ENCODE measurements at places on chromosomes 2 and 18.

DNA sequence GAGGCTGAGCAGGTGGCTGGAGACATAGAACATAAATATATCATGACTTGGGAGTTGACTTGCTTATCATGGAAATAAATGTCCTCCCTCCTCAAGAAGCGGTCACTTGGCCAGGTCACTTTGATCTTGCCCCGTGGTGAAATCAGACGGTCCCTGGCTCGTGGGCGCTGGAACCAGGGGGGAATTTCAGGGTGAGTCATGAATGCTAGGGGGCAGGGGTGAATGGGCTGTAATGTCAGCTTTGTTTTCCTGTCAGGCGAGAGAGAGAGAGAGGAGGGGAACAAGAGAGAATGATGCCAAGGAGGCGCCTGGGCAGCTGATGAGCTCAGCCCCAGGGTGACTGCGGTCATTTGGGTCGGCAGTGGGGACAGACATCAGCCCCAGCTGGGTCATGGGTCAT is 47.7 kb downstream of the RRM2 start:
- no peaks in the 10 kb centered on the region for H3K4me1 ChIP-seq
- no peaks in the 10 kb centered on the region for H3K27me3 ChIP-seq
- peak; percentile 16 for DNase-seq
- H3K4me3 ChIP-seq: no peak overlapping the region

- no peak for DNase-seq
- no peaks in the 10 kb centered on the region for H3K36me3 ChIP-seq
- H3K4me1 ChIP-seq: peaks cover 6% of the 10 kb centered on the region
- H3K4me3 ChIP-seq: no peak overlapping the region
Observed at GRCh38 chr2:70305531-70305930, 3.7 kb upstream of the FAM136A start.

GRCh38 chr2:10016001-10016801 is 27.1 kb upstream of the KLF11 start:
- no peak overlapping the region for H3K27ac ChIP-seq
- no peak overlapping the region for H3K4me3 ChIP-seq
- DNase-seq: peak; percentile 10
- H3K27me3 ChIP-seq: no peaks in the 10 kb centered on the region
- no peaks in the 10 kb centered on the region for H3K4me1 ChIP-seq
- no peaks in the 10 kb centered on the region for H3K36me3 ChIP-seq

DNA sequence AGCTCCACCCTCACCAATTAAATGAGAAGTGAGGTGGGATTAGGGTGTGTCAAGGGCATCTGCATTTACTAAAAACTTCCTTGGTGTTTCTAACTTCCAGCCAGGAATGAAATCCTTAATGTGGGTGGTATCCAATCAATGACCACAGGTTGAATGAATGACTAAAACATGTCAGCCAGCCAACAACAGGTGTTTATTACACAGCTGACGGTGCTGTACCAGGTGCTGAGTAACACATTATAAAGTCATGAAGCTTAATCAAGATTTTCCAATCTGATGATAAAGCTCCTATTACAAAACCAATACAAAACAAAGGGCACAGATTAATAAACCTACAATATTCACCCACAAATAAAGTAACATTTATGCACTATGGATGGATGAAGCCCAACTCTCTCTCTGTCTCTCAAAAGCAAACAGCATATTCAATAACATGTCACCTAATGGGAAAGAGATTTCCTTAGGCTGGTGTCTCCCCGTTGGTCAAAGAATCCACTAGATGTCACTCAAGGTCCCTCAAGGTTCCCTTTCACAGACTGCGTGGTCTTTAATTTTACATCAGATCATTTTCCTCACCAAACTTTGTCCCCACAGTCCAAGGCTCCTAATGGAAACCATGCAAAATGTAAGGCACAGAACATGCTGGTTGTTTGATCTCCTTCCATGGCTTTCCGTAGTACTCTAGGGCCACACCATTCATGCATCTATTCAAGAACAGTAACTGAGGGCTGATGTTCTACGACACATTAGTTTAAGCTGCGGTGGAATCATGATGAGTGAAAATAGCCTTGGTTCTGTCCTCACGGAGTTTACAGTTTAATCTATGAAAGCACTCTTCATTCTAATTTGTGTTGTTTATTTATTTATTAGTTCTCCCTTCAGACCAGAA is 6.4 kb upstream of the PTPN4 start:
- peaks cover 5% of the 10 kb centered on the region for H3K4me1 ChIP-seq
- no peaks in the 10 kb centered on the region for H3K36me3 ChIP-seq
- H3K4me3 ChIP-seq: no peak overlapping the region
- H3K27ac ChIP-seq: no peak overlapping the region
- DNase-seq: peak; percentile 42
- no peaks in the 10 kb centered on the region for H3K27me3 ChIP-seq

GRCh38 chr2:122081751-122082150 is 326.3 kb downstream of the TSN start:
- no peak overlapping the region for H3K4me3 ChIP-seq
- H3K4me1 ChIP-seq: no peaks in the 10 kb centered on the region
- no peak for DNase-seq
- H3K27ac ChIP-seq: no peak overlapping the region
- no peaks in the 10 kb centered on the region for H3K27me3 ChIP-seq

DNA sequence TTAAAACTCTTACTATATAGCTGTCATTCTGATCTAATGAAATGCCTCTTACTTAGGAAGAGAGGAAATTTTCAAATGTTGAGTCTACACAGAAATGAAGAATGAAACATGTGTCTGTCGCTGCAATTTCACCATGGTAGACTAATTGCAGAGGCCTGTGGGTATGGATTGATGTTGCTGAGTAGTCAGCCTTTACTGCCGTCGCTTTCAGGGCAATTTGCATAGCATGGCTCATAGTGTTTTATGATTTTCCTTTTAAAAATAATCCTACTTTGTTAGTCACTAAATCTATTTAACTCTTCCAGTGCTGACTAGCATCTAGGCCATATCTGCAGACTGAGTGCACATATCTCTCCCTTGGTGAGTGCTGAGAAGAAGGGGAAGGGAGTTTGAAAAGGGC is 819.2 kb downstream of the SATB2 start:
- no peak for DNase-seq
- H3K27ac ChIP-seq: no peak overlapping the region
- H3K36me3 ChIP-seq: no peaks in the 10 kb centered on the region
- no peak overlapping the region for H3K4me3 ChIP-seq
- no peaks in the 10 kb centered on the region for H3K27me3 ChIP-seq

DNA sequence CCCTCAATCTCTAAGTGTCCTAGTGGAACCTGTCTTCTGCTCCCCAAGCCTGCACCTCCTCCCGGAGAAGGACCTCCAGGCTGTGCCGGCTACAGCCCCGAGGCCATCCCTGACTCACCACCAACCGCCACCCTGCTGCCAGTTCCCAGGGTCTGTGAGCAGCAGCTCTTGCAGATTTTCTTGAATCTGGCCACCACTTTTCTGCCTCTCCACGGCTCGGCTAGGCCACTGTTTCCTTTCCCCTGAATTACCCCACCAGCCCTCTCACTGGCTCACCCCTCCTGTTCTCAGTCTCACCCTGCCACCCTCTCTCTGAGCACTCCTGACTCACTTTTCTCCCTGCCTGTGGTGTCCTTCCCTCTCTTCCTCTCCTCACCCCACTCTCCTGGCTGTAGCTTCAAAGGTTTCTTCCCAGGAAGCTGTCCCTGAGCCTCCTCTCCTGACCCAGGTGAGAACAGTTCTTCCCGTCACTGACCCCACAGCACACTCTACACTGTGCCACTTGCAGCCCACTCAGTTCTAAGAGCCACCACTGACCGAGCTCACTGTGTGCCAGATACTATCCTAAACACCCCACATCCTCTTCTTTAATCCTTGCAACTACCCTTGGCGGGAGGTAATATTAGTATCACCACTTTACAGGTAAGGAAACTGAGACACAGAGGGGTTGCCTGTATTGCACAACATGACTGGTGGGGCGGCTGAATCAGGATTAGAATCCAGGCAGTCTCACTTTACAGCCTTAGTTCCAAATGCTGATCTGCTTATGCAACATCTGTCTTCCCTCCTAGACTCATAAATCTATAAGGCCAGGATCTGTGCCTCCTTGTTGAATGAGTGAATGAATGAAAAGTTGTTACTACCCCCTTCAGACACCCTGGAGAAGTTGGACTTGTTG is 111.6 kb downstream of the SMAD7 start:
- H3K4me3 ChIP-seq: no peak overlapping the region
- H3K4me1 ChIP-seq: peaks cover 65% of the 10 kb centered on the region
- H3K27me3 ChIP-seq: no peaks in the 10 kb centered on the region
- no peaks in the 10 kb centered on the region for H3K36me3 ChIP-seq

DNA sequence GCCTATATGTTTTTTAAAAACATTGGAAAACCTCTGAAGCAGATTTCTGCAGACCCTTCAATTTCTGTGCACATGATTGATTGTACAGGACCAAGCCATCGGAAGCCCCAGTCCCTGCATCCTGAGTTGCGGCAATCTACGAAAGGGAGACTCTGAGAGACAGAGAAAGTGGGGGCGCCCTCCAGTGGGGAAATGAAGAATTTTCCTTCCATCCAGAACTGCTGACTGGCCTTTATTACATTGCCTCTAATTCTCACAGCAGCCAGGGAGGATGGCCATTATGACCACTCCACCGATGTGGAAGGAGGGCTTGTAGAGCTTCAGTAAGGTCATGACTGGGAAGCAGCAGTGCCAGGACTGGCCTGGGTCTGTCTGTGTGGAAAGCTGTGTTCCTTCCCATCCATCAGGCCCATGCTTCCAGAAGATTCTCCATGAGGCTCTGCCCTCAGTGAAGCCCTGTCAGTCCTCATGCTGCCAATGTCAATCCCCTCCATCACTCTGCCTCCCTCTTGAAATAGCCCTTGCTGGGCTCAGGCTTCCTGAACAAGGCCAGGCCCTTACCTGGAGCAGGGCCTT is 20.0 kb upstream of the RESP18 start:
- H3K36me3 ChIP-seq: no peaks in the 10 kb centered on the region
- no peak overlapping the region for H3K27ac ChIP-seq
- DNase-seq: peak; percentile 89
- no peaks in the 10 kb centered on the region for H3K27me3 ChIP-seq
- no peak overlapping the region for H3K4me3 ChIP-seq
- H3K4me1 ChIP-seq: no peaks in the 10 kb centered on the region

DNA sequence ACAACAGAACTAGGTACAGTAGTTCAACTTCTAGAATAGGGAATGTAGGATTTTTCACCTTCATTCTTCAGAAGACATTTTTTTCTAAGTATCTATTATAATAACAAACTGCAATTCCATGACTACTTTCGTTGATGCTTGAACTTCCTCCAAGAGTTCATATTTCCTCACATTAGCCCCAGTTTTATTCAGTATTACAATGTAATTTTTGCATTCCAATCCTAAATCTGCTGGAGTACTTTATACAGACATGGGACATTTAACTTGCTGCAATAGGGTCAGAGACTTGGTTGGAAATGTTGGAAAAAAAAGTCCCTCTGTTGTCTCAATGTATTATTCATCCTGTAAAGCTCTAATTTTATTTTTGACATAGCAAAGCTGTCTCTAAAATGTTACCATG is 19.6 kb upstream of the FTCDNL1 start:
- DNase-seq: no peak
- H3K4me1 ChIP-seq: no peaks in the 10 kb centered on the region
- no peak overlapping the region for H3K27ac ChIP-seq
- no peak overlapping the region for H3K4me3 ChIP-seq

DNA sequence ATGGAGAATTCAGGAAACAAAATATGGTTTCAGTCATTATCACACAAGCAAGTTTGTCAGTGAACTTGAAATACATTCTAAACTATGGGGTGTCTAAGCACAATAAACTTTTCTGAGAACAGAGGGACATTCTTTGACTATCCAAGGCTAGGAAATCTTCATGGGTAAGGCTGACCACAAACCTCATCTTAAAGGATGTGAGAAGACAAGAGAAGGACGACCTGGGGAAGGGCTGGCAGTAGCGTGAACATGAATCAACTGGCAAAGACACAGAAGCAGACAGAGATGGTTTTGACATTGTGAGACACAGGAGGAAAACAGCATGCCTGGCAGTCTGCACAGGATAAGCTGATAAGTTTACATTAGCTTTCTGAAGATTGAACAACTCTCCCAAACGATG is 752.4 kb upstream of the SLC8A1 start:
- no peaks in the 10 kb centered on the region for H3K4me1 ChIP-seq
- H3K36me3 ChIP-seq: no peaks in the 10 kb centered on the region
- no peak for DNase-seq
- H3K27ac ChIP-seq: no peak overlapping the region

DNA sequence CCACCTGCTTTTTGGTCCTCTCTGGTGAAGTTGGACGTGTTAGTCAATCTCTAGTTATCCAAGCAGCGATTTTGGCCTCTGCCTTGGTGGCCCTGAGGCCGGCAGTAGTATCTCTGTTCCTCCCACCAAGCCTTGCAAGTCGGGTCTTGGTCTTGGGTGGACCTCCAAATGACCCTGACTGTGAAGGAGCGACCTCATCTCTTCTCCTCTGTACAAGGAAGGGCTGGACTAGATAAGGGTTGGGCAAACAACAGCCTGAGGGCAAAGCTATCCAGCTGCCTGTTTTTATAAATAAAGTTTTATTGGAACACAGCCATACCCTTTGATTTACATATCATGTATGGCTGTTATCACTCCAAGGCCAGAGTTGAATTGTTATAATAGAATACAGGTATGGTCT is 74.6 kb upstream of the FOSL2 start:
- H3K4me1 ChIP-seq: peaks cover 20% of the 10 kb centered on the region
- DNase-seq: no peak
- H3K27ac ChIP-seq: no peak overlapping the region
- H3K4me3 ChIP-seq: no peak overlapping the region

DNA sequence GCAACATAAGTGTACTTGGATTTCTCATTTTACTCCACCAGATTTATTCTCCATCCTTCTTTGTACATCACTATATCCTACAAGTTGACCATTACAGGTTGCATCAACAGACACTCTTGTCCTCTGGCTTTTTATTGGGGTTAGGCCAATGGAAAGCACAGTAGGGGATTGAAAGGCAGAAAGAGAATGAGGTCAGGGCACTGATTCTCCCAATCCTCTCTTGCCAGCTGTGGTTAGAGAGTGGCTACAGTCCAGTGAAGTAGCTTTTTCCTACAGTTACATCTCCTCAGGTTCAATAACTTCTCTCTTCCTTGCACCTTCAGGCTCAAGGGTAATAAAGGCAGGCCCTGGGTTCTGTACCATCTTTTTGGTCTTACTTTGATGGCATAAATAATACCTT is 20.2 kb upstream of the COL5A2 start:
- no peaks in the 10 kb centered on the region for H3K4me1 ChIP-seq
- H3K27ac ChIP-seq: no peak overlapping the region
- no peak for DNase-seq
- no peaks in the 10 kb centered on the region for H3K27me3 ChIP-seq

DNA sequence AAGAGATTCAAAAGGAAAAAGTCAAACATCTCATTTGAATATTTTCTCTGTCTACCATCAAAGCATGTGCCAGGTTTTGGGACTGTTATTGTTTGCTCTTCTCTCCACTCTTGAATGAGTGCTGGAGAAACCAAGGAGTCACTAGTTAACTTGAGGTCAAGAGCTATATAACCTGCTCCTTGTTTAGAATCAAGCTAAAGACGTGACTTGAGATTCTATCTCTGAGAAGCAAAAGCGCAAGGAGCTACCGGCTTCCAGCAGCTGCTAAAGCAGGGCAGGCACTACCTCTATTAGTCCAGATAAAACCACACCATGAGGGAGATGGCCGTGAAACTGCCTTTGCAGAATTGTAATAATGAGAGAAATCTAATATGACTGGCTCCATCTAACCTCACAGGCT is 36.0 kb downstream of the UXS1 start:
- no peak overlapping the region for H3K4me3 ChIP-seq
- no peaks in the 10 kb centered on the region for H3K36me3 ChIP-seq
- H3K27ac ChIP-seq: no peak overlapping the region
- H3K4me1 ChIP-seq: peaks cover 6% of the 10 kb centered on the region
- no peaks in the 10 kb centered on the region for H3K27me3 ChIP-seq

- no peaks in the 10 kb centered on the region for H3K27me3 ChIP-seq
- DNase-seq: no peak
- no peak overlapping the region for H3K27ac ChIP-seq
- H3K4me1 ChIP-seq: no peaks in the 10 kb centered on the region
- H3K36me3 ChIP-seq: no peaks in the 10 kb centered on the region
Observed at GRCh38 chr2:238914648-238915015, 66.7 kb downstream of the TWIST2 start.
